H1 (cell line): ENCODE measurements at places on chromosomes 16 and 17. TPM values are rescaled to one million over a fixed set of nuclear protein-coding genes. Genes with fewer than 3 reads are reported as not detected.

- DNase-seq: no peak
Observed at GRCh38 chr17:39963829-39964228, 1.0 kb downstream of the GSDMA start.

DNA sequence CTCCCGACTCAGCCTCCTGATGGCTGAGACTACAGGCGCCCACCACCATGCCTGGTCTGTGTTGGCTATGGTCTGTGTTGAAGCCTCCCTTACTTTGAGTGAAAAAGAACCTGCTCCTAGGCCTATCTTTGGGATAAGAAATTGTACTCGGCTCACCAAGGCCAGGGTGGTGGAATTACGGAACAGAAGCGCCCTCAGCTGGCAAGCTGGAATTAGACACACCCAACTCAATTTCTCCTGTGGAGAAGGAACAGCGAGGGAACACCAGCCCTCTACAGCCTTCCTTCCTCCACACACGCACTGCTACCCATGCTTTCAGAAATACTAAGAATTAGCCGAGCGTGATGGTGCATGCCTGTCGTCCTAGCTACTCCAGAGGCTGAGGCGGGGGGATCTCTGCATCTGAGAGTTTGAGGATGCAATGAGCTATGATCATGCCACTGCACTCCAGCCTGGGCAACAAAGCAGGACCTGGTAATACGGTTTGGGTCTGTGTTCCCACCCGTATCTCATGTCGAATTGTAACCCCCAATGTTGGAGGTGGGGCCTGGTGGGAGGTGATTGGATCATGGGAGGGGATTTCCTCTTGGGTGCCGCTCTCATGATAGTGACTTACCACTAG, 40.1 kb upstream of the RBBP6 start:
- DNase-seq: peak; percentile 44

Gene BRIP1
- total RNA-seq: 19.1 and 19.2 TPM in 2 replicates

DNA sequence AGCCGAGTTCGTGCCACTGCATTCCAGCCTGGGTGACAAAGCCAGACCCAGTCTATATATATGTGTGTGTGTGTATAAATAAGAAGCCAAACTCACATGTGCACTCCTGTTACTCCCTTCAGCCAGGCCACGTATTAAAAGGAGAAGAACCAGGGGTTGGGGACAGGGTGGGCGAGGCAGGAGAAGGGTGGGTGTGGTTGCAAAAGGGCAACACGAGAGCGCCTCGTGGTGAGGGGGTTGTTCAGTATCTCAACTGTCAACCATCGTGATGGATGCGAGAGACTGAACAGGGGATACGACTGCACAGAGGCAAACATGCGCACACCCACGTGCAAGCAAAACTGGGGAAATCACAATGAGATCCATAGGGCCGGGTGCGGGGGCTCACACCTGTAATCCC, 54.9 kb downstream of the ABCC6 start:
- no peak for DNase-seq

GRCh38 chr16:50478773-50479149, 69.4 kb upstream of the NKD1 start:
- DNase-seq: no peak

GRCh38 chr17:38735161-38735997, 5.2 kb downstream of the CISD3 start:
- DNase-seq: no peak

Gene WDR81
- 12.3 and 13.1 TPM in 2 replicates for total RNA-seq

Gene TBC1D26
- total RNA-seq: 0.71 and 0.84 TPM in 2 replicates

Gene GJD3
- 1.4 and 1.9 TPM in 2 replicates for total RNA-seq

Gene MYH2
- 9.0 and 9.5 TPM in 2 replicates for total RNA-seq

Gene NEK8
- total RNA-seq: 14.9 and 16.8 TPM in 2 replicates

Gene SARM1
- 6.5 and 9.2 TPM in 2 replicates for total RNA-seq

GRCh38 chr16:64153718-64154117, 968.1 kb downstream of the CDH11 start:
- DNase-seq: no peak

DNA sequence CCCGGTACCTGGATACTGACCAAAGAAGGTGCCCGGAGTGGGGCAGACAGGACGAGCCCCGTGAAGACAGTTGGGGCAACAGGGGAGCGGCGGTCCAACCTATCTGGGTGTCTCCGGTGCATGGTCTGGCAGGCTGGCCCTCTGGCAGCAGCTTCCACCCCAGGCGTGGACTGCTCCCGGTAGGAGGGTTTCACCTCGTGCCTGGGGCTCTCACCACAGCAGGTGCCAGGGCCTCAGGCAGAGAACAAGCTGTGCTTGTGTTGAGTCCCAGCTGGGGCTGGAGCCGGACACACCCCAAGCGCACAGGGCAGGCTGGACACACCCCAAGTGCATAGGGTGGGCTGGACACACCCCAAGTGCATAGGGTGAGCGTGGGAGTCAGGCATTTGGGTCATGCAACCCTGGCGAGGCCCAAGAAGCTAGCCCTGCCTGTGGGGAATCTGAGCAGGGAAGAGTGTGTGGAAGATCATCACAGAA, 1.5 kb upstream of the FBXL16 start:
- DNase-seq: no peak

DNA sequence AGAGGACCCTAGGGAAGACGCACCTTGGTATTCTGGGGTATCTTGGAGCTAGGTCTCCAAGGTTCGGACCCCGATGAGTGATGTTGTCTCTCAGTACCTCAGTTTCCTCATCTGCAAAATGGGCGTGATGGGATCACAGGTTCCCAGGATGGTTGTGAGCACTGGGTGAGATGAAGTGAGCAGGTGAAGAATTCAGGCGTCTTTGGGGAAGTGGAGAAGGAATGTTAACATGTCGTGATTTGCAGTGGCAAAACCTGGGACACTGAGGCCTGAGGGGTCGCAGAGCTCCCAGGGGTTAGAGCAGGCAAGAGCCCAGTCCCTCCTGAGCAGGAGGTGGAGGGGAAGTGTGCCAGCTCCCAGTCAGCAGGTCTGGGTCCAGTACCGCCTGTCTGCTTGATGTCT, 215.1 kb upstream of the GSE1 start:
- peak; percentile 42 for DNase-seq

DNA sequence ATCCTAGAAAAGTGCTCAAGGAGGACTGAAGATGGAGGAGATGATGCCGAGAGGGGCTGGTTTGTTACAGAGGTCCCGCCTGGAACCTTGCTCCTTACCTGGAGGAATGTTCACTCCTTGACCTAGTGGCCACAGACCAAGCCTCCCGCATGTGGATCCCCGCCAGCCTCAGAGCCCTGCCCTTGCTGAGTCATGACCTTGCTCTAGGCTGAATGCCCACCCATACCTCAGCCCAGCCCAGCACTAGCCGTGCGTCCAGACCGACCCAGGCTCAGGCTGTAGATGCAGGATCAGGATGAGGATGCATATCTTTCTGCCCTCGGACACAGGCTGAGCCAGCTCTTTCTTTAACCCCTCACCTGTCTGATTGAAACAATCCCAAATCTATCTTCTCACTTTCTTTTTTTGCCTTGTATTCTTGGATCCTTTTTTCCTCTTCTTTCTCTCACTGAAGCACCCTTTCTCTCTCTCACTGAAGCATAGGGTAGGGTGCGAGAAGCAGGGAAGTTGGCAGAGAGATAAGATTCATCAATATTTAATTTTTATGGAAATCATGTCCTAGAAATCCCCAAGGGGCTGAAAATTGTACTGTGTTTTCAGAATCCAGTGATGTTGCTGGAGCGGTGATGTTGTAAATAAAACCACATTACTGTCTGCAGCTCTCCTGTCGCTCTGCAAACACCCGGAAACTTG, 34.9 kb downstream of the WSCD1 start:
- DNase-seq: no peak

DNA sequence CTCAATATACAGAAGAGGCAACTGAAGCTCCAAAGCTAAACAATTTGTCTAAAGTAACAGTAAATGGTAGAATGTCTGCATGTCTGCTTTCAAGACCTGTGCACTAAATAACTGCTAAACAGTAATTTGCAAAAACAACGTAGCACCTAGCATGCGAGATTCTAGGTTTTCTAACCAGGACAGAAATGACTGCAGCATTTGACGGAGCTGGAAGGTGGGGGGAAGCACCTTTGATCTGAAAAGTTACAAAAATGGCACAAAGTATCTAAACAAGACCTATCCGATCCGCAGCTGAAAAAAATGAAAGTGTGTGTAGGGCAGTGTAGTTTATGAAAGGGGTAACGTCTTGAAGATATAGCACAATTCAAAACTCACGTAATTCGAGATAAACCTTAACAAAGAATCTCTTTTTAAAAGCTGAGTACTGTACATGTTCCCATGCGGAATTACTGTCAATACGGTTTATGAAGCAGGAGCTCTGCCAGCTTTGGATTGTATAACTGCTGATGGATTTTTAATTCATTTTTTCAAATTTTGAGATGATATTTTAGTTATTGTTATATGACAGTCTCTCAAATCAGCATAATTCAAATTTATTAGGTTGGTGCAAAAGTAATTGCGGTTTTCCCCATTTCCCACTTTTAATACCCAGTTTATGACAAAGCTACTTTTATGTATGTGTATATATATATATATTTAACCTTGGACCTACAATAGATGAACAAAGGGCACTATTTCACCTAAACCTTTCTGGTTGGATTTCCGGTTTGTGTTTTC, 1.2 kb upstream of the WIPI1 start:
- no peak for DNase-seq

- DNase-seq: no peak
Observed at GRCh38 chr16:59424714-59425273, 690.7 kb upstream of the GOT2 start.

- DNase-seq: no peak
Observed at GRCh38 chr17:82098939-82099763, 1.1 kb upstream of the FASN start.
